CD4-positive, alpha-beta T cell (primary cell): ENCODE measurements at places on chromosomes 2 and 18. TPM values are rescaled to one million over a fixed set of nuclear protein-coding genes. Genes with fewer than 3 reads are reported as not detected.

- no peak for DNase-seq
Measured at GRCh38 chr2:76958749-76959148, 563.4 kb downstream of the LRRTM4 start.

The LRP1B gene
- total RNA-seq, result not detected

DNA sequence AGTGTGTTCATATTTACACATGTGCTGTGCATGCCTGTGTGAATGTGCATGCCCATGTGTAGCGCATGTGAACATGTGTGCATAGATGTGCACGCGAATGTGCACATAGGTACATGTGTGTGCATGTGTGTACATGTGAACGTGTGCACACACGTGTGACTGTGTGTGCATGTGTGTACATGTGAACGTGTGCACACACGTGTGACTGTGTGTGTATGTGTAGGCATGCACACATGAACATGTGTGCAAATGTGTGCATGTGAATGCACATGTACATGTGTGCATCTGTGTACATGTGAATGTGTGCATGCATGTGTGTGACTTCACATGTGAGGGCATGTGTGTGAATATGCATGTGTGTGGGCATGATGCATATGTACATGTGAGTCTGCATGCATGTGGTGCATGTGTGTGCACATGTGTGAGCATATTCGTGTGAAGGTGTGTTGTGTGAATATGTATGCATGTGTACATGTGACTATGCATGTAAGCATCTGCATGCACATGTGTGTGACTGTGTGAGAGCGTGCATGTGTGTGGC, 122.4 kb downstream of the PTGR3 start:
- DNase-seq, result no peak

The AQP4 gene
- not detected for total RNA-seq

The ESPNL gene
- not detected for total RNA-seq

DNA sequence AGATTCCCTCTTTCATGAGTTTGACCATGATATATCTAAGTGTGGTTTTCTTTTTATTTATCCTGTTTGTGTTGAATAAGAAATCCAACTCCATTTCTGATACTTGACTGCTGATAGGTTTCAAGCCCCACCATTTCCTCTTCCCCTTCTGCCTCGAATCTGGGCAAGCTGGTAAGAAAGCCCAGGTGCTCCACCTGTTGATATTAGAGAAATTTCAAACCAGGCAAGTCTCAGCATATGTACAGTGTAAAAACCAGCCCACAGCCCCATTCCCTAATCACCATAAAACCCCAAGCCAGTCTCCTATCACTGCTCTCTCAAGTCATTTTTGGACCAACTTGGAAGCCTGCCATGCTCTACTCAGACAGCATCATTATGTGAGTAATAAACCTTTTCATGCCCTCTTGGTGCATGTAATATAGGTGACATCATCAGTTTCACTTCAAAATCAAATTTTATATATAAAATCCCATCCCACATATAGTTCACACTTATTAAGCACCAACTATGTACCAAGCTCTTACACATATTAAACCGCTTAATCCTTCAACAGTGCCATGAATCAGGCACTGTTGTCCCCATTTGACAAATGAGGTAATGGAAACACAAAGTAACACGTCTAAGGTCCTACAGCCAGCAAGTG, 46.6 kb downstream of the SMAD2 start:
- DNase-seq, result no peak

DNA sequence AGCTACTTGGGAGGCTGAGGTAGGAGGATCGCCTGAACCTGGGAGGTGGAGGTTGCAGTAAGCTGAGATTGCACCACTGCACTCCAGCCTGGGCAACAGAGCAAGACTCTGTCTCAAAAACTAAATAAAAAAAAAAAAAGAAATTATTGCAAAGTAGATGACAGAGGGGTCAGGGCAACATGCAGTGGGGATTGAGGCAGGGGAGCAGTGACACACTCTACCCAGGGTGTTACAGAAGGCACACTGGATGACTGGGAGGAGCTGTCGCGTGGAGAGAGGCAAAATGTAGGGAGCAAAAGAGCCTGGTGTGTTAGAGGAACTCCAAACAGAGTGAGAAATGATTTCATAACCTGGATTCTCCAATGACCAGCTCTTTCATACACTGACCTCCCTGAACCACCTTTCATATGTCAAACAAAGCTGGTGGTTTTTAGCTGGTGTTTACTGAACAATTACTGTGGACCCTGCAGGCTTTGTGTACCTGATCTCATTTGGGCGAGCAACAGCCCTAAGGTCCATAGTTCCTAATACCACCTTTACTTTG, 22.1 kb downstream of the FBXO41 start:
- DNase-seq, result no peak
